ENCODE measurements at places on chromosomes 1 and 21.

DNA sequence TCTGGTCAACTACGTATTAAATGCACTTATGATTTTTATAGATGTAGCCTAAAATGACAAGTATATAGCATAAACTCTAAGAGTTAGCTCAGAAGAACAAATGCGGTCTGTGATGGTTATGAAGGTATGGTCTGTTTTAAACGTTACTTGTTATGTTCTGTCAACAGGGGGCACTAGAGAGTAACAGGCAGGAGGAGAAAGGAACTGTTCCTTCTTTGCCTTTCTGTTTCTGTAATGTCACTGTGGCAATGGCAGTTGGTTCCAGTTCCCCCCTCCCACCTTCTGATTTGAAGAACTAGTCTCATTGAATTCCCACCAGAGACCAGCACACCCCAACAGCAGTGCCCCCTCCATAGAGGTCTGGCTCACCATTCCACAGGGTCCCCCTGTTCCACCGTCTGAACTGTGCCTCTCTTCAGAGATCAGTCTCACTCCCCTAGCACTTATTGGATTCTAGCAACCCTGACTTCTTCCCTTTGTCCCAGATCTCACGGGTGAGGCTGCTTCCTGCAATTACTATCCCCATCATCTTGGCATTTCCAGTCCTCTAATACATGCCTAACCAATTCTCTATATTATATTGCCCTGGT is 14.0 kb downstream of the KRTAP24-1 start:
- no peak for DNase-seq

DNA sequence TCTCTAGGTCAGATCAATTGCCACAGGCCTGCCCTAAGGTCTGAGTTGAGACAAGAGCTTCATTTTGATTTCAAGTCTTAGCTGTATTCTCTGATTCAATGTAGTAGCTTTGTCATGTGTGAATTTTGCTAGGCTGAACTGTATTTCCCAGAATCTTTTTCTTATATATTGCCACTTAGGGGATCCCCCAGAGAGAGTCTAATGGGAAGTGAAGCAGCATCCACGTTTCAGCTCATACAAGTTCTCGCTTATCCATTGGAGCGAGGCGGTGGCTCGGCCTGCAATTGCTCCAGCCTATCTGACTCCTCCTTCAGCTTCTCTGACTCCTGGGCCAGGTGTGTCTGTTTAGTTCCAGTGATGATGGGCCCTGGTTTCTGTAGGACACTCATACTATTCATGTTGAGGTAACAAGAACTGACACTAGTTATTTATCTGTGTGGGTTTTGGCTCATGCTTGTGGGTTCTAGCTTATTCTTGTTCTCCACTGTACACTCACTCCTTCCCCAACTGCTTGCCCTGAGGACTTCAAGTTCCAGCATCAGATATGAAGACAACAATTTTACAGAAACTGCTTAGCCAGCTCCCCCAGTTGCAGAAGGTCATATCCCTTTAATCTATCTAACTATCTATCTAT is 48.2 kb downstream of the TBX19 start:
- DNase-seq: no peak

DNA sequence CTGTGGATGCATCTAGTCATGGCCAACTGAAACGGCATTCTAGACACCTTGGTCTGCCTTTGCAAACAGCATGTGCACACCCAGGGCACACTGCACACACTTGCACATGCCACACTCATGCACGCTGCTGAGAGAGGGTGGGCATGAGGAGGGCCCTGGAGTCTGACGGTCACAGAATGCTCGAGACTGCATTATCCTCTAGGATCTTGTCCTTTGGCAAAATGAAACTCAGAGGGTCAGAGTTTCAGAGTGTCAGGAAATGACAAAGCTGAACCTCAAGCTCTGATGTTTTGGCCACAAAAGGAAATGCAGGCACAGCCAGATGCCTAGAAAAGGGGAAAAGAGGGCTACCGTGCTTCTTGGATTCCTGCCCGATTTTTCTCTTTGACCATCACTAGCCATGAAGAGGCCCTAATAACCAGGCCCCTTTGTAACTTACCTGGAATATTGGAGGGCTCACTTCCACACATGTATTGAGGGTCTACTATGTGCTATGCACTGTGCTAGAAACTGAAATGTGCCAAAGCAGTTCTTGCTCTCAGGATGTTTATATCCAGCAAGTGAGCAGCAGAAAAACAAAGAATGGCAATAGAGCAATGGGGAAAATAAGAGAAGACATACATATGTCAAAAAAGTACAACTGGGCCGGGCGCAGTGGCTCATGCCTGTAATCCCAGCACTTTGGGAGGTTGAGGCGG is 65.4 kb downstream of the TOMM20 start:
- no peak for DNase-seq

DNA sequence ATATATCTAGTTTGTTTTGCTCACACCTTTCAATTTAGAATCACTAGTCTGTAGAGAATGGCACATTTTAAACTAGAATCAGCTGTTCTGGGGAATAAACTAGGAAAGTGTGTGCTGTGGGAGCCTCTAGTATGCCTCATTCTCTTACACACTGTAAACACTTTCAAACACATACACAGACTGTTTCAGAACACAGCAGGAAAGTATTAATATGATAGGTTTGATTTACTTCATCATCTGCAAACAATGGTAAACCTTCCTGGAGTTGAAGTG is 67.1 kb upstream of the ABCG1 start:
- DNase-seq: no peak

GRCh38 chr1:150364231-150365003 is 470 bp downstream of the RPRD2 start:
- DNase-seq: peak; percentile 87

DNA sequence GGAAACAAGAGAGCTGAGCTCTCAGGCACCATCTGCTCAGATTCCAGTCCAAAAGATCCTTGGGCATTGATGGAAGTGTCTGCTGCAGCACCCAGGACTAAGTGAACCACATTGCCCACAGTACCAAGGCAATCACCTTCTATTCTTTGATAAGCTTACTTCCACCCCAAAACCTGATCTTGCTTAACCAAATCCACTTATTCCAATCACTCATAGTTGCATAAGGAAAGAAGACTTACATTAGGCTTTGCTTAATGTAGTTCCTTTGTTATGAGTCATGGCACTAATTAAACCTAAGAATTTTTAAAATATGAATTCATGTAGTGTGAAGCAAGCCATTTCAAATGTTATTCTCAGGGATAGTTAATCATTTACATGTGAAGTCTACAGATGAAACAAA is 84.5 kb downstream of the UCHL5 start:
- no peak for DNase-seq

DNA sequence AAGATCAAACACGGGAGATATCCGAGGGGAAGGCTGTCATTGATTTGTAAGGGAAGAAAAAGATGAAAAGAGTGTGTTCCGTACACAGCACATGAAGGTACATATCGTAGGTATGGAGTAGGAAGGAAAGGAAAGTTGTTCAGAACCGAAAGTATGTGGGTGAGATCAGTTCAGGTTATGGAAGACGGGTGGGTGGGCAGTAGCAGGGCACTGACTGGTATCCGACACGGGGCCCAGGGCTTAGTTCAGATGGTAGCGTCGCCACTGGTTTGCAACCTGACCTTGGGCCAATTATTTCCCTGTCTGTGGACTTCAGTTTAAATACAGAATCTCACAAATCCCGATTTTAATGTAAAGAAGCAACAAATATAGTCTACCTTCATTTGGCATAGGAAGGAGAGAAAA is 27.8 kb upstream of the A3GALT2 start:
- DNase-seq: peak; percentile 53

DNA sequence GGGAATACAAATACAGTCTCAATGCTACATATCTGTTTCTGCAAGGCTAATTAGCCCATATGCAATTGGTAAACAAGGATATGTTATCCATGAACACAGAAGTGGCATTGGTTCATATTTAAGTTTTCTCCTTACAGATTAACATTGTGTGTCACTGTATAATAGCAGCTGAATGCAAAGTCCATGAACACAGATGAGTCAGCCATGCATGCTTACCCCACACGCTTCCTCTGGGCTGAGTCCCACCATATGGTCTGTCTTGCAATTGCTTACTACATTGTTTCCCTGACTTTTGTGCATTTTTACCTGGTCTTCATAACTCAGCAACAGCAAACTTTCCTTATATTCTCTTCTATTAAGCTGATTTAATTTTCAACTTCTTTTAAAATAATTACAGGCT is 41.5 kb upstream of the TSNAX start:
- no peak for DNase-seq

GRCh38 chr1:8217809-8218208 is 100.1 kb upstream of the SLC45A1 start:
- DNase-seq: no peak

- DNase-seq: no peak
Observed at GRCh38 chr21:15130326-15130725, 65.5 kb upstream of the NRIP1 start.

DNA sequence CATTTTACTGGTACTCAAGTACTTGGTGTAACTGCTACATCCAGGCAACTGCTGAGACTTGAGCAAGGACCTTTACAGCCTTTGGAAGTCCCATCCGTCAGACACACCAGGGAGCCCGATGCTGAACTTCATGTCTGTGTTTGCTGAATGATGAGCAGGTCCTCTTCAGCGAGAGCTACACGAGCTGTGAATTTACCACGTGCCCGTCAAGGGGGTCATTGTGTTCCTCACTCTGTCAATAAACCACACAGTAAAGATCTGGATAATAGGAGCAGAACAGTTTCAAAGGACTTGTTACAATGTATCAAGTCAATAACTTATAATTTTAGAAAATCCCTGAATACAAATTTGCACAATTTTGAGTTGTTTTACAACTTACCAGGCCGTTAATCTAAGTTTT is 427.2 kb downstream of the KIF26B start:
- DNase-seq: no peak

DNA sequence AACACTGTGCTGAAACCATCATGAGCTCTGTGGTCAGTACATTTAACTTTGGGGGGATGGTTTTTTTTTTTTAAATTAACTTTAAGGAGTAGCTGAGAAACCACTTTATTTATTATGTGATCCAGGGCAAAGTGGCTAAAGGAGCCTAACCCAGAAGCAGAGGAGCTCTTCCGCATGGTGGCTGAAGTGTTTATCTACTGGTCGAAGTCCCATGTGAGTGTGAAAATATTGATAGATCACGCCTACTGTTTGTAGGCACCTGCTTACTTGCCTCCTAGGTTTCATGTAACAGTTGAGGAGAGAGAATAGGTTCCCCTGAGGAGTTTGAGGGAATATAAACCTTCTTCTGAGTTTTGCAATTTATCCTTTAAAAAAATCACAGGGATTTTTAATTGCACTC is 181.4 kb downstream of the ZP4 start:
- DNase-seq: no peak

- DNase-seq: no peak
Observed at GRCh38 chr1:106880226-106880625, 176.2 kb upstream of the PRMT6 start.

GRCh38 chr21:43916076-43916475 is 51.1 kb downstream of the AGPAT3 start:
- DNase-seq: no peak

DNA sequence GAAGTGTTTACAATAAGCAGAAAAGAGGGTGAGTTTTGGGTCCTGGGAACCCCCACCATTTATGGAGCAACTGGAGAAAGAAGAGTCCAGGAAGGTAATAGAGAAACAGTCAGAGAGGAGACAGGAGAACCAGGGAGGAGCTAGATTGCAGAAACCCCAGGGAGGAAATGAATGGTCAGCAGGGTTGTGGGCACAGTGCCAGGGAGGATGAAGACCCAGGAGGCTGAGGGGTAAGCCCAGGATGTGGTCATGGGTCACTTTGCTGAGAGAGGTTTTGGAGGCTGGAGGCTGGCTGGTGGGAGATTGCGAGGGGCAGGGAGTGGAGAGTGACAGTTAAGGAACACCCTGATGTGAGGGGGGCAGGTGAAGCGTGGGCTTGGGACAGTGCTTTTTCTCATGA is 169.9 kb upstream of the CSF3R start:
- DNase-seq: no peak

DNA sequence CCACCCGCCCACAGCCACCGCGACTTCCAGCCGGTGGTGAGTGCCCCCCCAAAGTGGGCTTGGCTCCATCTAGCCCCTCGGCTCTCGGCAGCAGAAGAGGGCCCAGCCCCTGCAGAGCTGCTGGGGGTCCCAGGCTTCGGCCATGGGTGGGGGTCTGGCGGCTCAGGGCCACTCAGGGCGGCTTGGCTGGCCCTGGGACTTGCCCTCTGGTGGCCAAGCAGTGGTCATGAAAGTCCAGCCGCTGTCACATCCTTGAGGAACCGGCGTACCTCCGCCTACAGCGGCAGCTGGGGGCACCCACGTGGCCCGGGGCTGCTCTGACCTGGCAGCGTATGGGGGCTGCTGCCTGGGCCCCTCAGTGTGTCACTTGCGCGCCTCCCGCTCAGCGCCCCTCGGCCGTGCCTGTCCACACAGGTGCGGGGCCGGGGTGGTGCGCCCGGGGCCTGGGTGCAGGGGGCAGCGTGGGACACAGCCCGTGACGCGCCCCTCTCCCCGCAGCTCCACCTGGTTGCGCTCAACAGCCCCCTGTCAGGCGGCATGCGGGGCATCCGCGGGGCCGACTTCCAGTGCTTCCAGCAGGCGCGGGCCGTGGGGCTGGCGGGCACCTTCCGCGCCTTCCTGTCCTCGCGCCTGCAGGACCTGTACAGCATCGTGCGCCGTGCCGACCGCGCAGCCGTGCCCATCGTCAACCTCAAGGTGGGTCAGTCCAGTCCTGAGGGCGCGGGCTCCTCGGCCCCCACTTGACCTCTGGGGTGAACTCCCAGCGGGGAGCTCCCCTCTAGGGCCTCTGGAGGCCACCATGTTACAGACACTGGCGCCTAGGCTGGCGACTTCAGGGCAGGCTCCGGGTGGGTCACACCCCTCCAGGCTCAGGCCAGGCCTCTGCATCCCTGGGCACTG is 32.4 kb downstream of the SLC19A1 start:
- no peak for DNase-seq

DNA sequence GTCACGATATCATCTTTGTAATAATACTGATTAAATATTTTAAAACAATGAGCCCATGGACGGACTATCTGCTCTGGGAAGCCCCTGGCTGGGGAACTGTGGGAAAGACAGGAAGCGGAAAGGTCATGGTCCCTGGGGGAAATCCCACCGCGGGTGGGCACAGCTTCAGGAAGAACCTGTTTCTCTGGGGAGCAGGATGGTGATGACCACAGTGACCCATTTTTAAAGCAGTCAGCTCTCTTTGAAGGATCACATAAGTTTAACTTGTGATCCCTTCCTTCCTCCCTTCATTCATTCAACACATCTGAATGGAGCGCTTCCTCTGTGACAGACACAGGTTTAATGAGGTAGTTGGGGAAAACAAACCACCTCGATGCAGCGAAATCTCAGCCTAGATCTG is 73.0 kb downstream of the DHRS3 start:
- DNase-seq: no peak

DNA sequence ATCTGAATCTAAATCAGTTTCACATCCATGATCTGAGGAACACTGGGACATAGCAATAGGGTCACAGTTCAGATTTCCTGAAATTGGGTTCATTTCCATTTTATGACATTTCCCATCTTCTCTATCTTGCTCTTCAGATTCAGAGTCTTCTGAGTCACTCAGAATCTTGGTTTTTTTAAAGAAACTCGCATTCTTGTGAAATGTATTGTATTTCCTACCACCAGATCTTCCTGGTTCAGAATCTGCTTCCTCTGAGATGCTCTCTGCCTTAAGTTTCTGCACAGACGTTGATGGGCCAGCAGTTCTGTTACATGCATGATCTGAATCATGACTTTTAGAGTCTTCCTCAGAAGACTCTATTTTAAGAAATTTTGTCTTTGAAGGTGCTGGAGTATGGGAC is 15.5 kb upstream of the PSMG1 start:
- DNase-seq: no peak

Measured in adrenal gland (tissue), 19 donors.